H4 (cell line): ENCODE measurements at places on chromosomes 2 and 18.

- DNase-seq: no peak
Measured at GRCh38 chr18:11096839-11097750, 52.3 kb downstream of the PIEZO2 start.

DNA sequence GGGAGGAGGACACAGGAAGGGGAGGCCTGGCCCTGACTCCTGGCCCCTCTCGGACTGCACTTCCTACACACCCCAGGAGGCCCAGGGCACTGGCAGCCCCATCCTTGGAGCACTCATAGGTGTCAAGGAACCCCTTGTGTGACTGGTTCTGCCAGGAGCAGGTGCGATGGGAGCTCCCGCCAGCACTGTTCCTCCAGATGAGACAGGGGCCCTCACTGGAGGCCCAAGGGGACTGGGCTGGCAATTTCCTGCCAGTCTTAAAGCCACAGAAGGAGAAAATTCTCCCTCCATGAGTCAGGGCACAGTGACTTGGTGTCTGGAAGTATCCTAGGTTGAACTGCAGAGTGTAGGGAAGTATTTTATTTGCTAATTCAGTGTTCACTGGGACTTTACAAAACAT lies 42.8 kb upstream of the MAL start:
- peak; percentile 41 for DNase-seq

- DNase-seq: no peak
Measured at GRCh38 chr2:186726938-186727337, 33.1 kb downstream of the FAM171B start.

DNA sequence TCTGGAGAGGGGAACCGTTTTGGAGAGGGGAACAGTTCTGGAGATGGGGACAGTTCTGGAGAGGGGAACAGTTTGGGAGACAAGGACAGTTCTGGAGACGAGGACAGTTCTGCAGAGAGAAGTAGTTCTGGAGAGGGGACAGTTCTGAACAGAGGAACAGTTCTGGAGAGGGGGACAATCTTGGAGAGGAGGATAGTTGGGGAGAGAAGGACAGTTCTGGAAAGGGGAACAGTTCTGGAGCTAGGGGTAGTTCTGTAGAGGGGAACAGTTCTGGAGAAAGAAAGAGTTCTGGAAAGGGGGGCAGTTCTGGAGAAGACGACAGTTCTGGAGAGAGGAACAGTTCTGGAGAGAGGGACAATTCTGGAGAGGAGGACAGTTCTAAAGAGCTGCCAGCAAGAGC lies 745.9 kb downstream of the GALR1 start:
- DNase-seq: no peak

DNA sequence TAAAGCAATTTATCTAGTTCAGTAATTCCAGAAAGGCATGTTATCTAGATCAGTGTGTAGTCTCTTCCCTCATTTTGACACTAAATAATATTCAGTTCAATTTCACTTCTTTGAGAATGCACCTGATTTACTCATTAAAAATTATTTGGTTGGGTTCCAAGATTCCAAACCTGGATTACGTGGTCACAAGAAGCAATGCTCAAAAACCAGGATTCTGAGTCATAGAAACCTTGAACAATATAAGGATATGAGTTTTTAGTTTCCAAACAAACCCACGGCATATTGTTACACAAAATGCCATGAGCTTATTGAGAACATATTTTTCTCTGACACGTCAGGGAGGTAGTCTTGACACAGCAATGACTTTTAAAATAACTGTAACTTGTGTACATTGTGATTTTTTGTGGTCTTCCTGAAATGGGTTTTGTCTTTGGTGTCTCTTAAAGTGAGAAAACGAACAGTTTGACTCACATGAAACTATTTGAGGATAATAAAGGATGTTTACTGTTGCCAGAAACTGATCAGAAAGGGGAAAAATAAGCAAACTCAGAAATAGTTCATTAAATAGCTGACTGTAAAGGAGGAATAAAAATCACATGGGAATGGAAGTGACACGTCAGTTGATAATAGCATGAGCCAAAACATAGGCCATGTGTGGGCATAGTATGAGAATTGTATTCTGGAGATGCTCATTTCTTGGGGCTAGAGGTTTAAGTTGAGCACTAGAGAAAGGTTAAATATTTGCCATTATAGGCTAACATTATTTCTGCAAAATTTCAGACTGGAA lies 617.7 kb upstream of the CDH2 start:
- DNase-seq: peak; percentile 32

GRCh38 chr2:191635333-191636234 lies 42.4 kb upstream of the NABP1 start:
- peak; percentile 84 for DNase-seq

- DNase-seq: no peak
Measured at GRCh38 chr2:206343144-206343543, 68.7 kb downstream of the ZDBF2 start.

DNA sequence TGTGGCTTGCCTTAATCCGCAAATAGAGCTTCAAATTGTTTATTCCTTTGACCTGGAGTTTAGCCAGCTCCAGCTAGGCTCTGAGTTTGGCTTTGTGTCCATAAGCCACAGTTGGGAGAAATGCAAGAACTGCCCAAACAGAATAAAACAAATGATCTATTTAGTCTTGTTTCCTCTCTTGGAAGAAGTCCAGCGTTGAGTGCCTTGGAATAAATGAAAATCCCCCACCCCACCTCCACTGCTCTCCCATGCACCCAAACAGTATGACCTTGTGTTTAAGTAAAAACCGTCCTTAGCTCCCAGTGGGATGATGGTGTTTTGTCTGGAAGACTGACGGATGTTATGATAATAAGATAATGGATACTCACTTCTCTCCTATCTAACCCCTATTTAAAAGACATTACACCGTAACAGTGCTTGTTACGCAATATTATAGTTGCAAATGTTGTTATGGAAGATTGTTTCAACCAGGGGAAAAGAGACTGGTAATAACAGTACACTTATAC lies 3.2 kb upstream of the SERPINE2 start:
- DNase-seq: peak; percentile 54

DNA sequence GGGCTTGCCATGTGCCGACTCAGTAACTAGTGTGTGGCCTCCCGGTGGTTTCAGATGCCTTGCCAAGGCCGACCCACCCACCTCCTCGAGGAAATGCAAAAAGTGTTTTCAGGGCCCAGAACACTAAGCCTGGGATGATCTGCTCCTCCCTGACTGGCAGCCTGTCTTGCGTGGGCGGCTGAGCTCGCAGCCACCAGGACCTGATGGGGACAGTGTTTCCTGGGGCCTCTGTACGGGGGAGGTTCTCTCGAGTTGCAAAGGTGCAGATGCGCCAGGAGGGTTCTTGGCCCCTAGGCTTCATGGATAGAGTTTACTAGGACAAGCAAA lies 85.2 kb downstream of the GLI2 start:
- DNase-seq: peak; percentile 73

GRCh38 chr2:76938153-76938552 lies 584.0 kb downstream of the LRRTM4 start:
- DNase-seq: no peak

DNA sequence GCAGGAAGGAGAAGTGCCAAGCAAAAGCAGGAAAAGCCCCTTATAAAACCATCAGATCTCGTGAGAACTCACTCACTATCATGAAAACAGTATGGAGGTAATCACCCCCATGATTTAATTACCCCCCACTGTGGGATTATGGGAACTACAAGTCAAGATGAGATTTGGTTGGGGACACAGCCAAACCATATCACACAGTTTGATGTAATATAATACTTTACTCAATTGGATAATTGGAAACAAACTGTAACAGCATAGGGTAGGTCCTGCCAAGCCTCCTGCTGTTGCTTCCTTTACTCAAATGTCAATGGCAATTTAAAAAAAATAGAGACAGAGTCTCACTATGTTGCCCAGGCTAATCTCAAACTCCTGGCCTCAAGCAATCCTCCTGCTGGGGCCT lies 15.5 kb upstream of the METTL21A start:
- no peak for DNase-seq

- peak; percentile 4 for DNase-seq
Measured at GRCh38 chr2:17303521-17303920, 214.7 kb downstream of the RAD51AP2 start.
